Activated effector memory CD4-positive, alpha-beta T cell treated with anti-CD3 and anti-CD28 coated beads, Interleukin-2, amount 50 U/mL, for 16 hours (primary cell): ENCODE measurements at places on chromosomes 7 and 10.
A peak's percentile ranks its signal among the peaks of the same experiment; 100 is the strongest.

DNA sequence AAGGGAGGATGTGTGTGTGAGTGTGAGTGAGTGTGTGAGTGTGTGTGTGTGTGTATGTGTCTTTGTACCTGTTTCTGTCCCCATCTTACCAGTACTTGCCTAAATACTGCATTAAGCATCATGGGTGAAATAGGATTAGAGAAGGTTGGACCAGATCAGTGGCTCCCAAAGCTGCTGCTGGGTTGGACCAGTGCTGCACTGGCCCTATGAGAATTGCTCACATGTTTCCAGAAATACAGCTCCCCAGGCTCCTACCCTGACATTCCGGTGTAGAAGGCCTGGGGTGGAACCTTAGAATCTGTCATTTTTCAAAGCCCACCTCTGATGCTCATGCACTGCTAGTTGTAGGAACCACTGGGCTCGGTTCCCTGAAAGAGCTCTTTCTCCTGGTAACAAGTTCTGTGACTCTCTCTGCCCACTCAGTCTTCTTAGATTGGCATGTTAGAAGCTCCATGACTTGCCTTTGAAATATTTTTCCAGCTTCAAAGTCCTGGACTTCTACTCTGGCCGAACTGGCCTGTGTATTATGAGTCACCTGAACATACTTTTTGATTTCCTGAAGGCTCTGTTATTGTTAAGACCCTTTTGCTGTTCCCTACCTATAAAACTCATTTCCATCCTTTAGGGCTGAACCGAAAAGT lies 224.7 kb downstream of the CUX1 start:
- DNase-seq, result no peak

- no peak for DNase-seq
Measured at GRCh38 chr7:80197627-80198026, 63.0 kb downstream of the GNAI1 start.

DNA sequence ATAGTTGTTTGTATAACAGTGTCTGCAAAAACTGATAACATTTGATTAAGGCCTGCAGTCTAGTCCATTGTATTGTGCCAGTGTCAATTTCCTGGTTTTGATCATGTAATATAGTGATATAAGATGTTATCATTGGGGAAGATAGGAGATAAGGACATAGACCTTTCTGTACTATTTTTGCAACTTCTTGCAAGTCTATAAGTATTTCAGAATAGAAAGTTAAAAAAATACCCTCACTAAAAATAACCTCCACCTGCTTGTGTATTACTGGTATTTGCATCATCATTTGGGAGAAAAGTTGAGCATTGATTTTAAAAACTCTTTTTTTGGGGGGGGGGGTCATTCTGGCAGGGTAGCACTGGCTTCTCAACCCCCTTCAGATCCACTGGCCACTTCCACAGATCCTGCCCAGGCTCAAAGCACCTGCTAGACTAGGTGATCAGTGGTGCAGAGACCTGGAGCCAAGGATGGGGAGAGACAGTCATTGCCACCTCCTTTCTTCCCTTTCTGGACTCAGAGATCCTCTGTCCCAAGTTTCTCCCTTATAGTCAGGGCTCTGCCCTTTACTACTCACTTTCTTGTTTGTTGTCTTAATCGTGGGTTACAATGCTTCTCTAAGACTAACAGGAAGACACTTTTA lies 103.0 kb downstream of the RBM20 start:
- no peak for DNase-seq

DNA sequence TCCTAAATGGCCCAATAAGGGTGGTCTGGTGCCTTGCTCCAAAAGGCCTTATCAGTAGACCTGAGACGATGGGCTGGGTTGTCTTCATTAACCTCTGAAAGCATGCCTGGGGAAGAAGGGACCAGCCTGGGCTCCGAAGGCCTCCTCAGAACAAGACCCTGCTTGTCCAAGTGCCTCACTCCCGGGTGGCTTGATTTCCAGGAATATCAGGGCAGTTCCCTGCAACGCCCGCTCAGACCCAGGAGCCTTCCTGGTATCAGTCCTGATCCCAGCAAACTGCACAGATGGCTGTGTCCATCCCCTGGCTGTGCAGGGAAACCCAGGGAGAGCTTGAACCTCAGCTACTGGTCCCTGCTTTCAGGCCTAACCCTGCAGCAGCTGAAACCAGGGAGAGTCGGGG lies 49.9 kb upstream of the CUX1 start:
- no peak for DNase-seq

DNA sequence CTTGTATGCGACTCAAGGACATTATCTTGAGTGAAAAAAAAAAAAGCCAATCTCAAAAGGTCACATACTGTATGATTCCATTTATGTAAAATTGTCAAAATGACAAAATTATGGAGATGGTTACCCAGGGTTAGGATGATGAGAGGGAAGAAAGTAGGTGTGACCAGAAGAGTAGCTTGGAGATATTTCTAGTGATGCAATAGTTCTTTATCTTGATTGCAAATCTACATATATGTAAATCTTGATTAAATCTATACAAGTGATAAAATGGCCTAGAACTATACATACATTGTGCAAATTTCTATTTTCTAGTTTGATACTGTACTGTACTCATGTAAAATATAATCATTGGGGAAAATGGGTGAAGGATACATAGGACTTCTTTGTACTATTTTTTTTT lies 4.6 kb downstream of the CEP41 start:
- DNase-seq, result no peak

GRCh38 chr10:62373995-62374861 lies at the start of gene ZNF365:
Gene ZNF365, plus strand, starts transcription at chr10:62374369. Its CDS starts 1,825 bp downstream, at chr10:62376194.
- DNase-seq, result peak; percentile 86

DNA sequence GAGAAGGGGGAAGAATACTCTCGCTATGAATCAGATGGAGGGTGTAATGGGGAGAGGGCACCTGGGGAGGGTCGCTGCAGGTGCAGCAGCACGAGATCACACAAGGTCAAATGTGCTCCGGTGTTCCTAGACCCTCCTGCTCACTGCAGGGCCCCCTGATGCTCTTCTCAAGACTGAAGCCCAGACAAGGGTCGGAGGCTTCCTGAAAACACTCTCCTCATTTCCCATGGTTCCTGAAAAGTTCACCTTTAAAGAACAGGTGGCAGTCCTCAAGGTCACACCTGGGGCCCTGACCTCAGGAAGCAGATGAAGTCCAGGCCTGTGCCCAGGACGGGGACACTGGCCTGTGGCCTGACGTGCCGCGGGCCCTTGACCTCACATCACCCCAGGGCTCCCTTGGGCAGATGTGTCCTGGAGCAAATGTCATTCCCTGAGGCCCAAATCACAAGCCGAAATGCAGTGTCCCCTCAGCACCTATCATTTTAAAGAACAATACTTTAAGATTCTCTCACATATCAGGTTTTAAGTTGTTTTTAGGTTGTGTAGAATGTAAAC lies 289.8 kb downstream of the GLRX3 start:
- peak; percentile 33 for DNase-seq

GRCh38 chr7:8511855-8512254 lies 78.4 kb downstream of the NXPH1 start:
- DNase-seq, result no peak

GRCh38 chr7:35411331-35411730 lies 157.4 kb upstream of the TBX20 start:
- no peak for DNase-seq

DNA sequence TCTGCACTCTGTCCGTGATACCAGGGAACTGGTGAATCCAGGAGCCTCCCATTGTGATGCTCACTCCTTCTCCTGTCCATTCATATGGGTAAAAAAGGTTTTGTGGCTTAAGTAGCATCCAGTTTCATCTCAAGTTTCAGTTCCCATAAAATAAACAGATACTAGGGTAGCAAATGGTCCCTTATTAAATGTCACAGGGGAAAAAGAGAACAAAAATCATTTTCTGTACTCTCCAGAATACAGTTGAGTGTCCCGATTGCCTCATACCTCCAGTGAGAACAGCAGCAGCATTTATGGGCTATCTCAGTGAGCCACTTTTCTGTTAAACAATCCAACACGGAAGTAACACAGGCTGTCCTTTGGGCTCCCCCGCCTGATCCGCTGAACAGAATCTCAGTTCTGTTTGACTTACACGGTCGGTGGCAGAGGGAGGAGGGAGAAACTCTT lies 179.6 kb downstream of the CELF2 start:
- DNase-seq, result no peak

DNA sequence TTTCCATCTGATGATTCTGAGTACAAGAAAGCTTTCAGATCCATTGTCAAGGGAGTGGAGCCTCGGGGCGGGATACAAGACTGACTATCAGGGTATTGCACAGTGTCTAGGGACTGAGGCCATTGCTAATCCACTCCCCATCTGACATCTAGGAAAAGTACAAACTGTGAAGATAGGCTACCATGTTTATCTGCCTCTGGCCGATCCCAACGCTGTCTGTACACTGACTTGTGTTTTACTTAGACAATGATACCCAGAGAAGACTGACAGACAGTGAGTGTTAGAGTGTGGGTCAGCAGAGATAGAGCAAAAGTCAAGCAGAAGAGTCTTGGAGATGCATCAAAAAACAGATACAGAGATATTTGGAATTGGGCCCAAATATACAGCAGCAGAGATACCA lies 3.1 kb upstream of the SLC13A4 start:
- no peak for DNase-seq

DNA sequence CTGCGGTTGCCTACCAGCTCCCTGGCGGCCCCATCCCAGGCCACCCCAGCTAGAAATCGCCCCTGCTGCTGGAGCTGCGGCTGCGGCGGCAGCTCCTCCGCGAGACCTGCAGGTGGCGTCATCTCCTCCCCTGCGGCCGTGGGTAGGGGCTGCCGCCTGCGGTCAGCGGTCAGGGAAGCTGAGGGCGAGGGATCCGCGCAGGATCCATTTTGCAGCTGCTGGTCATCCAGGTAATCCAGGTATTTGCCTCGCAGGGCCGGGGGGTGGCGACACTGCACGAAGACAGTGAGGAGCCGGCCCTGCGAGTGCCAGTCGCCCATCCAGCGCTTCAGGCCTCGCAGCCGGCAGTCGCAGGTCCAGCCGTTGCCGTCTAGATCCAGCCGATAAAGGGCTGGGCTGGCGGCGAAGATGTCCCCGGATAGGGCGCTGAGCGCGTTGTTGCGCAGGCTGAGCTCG lies 1.5 kb downstream of the TRIL start:
- DNase-seq, result no peak

- DNase-seq, result no peak
Measured at GRCh38 chr7:150902078-150903033, 50.0 kb downstream of the AOC1 start.

GRCh38 chr7:88452646-88453045 lies 146.0 kb upstream of the STEAP4 start:
- DNase-seq, result no peak

- DNase-seq, result no peak
Measured at GRCh38 chr10:615583-616152, 73.8 kb downstream of the DIP2C start.

- peak; percentile 17 for DNase-seq
Measured at GRCh38 chr10:47325303-47326291, 3.3 kb downstream of the GDF2 start.

DNA sequence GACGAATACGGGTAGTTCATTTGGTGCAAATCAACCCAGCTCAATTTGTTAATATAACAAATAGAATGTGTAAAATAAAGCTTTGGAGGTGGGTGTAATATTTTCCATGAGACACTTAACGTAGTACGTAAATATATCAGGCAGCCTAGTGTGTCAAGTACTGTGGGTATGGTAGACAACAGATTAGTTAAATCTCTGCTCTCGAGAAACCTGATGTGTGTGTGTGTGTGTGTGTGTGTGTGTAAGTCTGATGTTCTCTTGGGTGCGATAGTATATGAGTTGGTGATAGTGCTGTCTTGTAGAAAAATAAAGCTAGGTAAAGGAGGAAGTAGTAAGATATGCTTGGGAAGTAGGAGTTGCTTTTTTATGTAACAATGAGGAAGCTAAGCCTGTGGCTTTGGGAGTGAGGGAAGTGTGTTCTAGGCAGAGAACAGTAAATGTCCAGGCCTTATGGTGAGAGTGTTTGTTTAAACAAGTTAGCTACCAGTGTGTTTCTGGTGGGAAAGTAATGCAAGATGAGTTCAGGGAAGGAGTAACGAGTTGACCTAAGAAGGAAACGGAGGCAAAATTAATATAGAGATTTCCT lies 26.1 kb downstream of the WAC start:
- no peak for DNase-seq

DNA sequence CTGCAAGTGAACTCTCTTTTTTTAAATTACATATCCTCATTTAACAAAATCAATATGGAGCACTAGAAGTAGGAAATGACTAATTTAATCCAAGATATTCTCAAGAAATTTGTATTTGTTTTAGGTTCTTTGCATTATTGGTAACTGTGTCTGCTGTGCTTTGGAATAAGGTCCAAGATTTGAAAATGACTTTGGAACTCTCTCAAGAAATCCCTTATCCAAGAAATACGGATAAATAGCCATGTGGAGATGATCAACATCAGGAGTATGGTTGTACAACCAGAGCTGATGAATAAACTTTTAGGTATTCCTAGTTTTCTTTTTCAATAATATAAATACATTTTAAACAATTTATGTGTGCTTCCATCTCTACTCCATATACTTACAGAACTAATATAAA lies 279.9 kb upstream of the SEMA3C start:
- no peak for DNase-seq

- DNase-seq, result no peak
Measured at GRCh38 chr7:73449422-73449821, 15.8 kb downstream of the FZD9 start.

- peak; percentile 71 for DNase-seq
Measured at GRCh38 chr10:119608316-119609155, 11.8 kb upstream of the TIAL1 start.

DNA sequence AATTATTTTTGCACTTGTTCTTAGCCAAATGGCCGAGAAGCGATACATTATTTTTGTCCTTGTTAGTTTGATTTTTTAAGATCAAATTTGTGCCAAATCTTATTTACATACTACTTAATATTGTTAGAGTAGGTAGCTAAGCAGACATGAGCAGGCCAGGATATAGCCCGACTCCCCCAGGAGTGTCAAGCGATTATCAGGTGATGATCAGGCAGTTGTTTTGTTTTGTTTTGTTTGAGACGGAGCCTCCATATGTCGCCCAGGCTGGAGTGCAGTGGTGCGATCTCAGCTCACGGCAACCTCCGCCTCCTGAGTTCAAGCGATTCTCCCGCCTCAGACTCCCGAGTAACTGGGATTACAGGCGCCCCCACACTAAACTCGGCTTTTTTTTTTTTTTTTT lies 71.1 kb downstream of the LYZL2 start:
- no peak for DNase-seq

- no peak for DNase-seq
Measured at GRCh38 chr10:48536916-48537890, 67.7 kb downstream of the ARHGAP22 start.

GRCh38 chr7:4138866-4139265 lies 543.2 kb upstream of the FOXK1 start:
- DNase-seq, result peak; percentile 47

- no peak for DNase-seq
Measured at GRCh38 chr10:5858811-5859210, 30.9 kb downstream of the ANKRD16 start.

DNA sequence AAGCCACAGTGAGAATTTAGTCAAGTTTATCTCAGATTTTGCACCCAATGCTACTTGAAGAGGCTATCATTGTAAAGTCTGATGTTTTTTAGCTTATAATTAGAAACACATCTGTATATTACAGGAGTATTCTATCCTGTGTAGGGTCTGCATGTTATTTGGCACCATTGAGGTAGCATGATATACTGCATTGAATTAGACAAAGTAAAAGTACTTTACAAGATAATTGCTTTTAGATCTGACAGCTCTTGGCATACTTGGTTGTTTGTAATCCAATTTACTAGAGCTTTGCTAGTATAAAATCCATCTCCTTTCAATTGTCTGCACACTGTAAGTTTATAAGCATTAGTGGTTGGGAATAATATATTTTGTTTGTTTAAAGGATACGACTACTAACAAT lies 714.3 kb downstream of the ANKRD7 start:
- DNase-seq, result no peak

- DNase-seq, result no peak
Measured at GRCh38 chr7:46177821-46178220, 256.7 kb upstream of the IGFBP3 start.
